ENCODE measurements at places on chromosomes 1 and 21.

DNA sequence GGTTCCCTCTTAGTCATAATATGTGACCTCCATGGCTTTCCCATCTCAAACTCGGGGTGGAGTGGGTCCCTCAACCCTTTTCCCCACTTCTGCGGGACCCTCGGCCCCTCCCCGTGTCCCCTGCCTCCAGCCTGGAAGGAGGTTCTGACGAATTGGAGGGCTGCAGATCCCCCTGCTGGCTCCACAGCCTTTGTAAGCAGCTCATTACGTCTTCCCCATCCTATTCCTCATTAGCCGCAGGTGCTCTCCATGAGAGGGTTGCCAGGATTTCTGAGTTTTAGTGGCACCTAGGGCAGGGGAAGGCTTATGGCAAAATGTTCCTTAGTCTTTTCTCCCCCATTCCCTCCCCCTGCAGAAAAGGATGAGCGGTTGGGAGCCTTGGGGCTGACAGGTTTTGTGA is 8.3 kb downstream of the ACTL8 start:
- no peak for DNase-seq

DNA sequence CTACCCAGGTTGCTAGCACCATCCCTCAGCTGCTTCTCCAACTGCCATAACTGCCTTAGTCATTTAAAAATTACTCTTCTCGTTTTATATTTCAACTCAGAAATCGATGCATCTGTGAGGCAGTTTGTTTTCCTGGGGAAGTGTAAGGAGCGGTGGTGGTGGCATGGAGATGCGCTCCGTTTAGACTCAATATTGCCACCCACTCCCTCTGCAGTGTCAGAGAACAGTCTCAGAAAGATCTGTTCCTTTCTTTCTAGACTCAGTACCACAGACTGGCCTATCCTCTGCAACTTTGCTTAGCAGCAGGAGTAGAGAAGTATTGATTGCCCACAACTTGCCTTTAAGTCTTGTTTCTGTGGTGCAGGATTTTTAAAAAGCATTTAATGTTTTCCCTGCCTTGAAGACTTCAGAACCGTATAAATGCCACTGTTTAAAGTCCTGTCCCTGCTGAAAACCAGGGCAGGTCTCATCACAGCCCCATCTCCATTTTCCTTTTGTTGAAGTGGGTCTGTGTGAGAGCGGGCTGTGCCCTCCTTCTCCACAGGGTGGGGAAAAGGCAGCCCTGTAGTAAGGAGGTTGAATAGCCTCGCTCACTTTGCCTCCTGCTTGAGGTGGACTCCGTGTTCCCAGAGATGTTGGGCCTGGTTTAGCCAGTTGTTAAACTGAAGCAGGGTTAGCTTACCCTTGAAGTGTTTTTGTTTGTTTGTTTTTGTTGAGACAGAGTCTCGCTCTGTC is 105.2 kb downstream of the NFIA start:
- DNase-seq, result no peak

- no peak for DNase-seq
These were observed 69.5 kb downstream of the GRIK3 start for GRCh38 chr1:36964830-36965229.

- no peak for DNase-seq
These were observed 187.7 kb upstream of the SGIP1 start for GRCh38 chr1:66346057-66346795.

- no peak for DNase-seq
These were observed 12.8 kb downstream of the ZDHHC18 start for GRCh38 chr1:26839339-26839722.

DNA sequence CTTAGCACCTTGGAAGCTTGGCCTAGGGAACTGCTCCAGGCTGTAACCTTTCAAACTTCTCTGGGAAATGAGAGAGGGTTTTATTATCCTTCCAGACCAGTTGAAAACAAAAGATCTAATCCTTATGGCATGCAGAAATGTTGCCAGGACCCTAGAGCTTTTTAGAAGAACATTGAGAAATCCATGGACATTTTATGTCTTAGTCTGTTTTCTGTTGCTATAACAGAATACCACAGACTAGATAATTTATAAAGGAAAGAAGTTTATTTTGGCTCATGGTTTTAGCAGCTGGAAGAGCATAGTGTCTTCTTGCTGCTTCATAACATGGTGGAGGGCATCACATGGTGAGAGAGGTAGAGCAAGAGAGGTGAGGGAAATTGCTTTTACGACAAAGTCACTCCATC is 25.8 kb downstream of the OSBPL9 start:
- no peak for DNase-seq

DNA sequence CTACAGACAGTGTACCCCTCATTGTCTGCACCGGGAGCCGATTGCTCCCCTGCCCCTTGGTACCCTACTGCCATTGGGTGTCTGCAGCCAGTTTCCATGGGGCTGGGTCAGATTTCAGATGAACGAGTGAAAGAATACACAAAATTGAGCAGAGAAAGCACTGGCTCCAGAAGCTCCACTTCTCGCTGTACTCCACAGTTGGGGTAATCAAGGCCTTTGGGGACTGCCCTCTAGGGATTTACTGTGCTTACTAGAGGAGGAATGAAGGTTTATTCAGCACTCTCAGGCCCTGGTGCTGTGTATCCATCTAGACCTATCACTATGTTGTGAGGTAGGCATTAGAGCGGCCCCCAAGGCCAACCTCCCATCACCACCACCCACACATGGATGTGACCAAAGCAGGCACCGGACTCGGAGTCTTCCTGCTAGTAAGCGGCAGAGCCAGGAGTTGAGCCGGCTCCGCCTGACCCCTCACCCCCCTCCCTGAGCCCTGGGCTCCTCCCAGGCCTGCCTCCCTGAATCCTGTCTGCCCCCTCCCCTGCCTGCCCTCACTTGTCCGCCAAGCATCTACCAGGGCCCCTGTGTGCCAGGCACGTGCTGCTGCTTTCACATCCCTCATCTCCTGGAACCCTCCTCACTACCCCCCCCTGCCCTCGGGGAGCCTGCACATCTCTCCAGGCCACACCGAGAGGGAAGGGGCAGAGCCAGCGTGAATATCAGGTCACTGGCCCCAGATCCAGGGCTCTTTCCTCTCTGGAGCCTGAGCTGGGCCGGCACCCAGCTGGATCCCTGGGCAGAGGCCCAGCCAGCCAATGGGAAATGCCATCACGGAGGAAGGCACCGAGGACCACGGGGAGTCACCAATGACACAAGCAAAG is 23.3 kb downstream of the KCNN3 start:
- DNase-seq, result no peak

All from right hindlimb (tissue), 1 donor.